ENCODE measurements at places on chromosomes 6 and 20. TPM values are rescaled to one million over a fixed set of nuclear protein-coding genes. Genes with fewer than 3 reads are reported as not detected.

Gene GDAP1L1
- total RNA-seq = 0.12 TPM

Gene HCRTR2
- total RNA-seq = not detected

Gene CGA
- not detected for total RNA-seq

DNA sequence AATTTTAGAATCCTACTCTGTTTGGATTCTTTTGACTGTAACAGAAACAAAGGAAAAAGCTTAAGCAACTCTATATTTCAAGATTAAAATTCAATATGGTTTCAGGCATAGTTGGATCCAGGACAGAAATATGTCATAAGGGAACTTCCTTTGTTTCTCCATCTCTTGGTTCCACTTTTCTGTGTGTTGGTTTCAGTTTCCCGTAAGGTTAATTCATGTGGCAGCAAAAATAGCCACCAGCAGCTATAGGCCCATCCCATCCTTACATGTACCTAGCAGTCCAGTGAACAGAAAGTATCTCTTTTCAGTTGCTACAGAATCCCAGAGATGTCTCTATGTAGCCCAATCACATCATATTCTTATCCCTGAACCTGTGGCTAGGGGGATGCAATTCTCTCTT is 8.8 kb upstream of the FAM8A1 start:
- DNase-seq = no peak
- H3K4me1 ChIP-seq = no peaks in the 10 kb centered on the region
- H3K27me3 ChIP-seq = no peaks in the 10 kb centered on the region
- no peak overlapping the region for H3K4me3 ChIP-seq

DNA sequence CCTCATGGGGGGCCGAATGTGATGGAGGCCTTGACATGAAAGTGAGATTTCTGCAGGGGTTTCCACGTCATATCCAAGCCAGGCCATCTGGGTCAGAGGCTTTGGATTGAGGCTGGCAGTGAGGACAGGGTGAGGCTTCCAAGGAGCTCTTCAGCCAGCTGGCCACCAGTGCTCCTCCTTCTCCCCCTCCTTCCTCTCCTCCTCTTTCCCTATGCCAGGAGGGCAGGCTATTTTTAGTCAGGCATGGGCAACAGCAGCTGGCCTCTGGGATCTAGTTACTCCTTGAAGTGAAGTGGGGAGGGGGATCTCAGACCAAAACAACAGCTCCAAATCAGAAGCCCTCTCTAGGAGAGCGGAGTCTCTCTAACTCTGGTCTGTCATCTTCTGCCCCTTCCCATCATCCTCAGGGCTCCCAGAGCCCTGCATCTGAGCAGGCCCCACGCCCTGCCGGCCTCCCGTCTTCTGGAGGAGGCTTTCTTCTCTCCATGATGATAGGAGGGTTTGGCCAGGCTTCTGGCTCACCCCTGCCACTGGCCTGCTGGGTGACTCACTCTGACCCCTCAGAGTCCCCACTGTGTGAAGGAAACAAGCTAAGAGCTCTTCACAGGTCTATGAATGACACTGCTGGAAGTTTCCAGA is 612 bp downstream of the TNNC2 start:
- no peak overlapping the region for H3K27ac ChIP-seq
- no peaks in the 10 kb centered on the region for H3K36me3 ChIP-seq
- no peaks in the 10 kb centered on the region for H3K4me1 ChIP-seq
- DNase-seq = no peak

DNA sequence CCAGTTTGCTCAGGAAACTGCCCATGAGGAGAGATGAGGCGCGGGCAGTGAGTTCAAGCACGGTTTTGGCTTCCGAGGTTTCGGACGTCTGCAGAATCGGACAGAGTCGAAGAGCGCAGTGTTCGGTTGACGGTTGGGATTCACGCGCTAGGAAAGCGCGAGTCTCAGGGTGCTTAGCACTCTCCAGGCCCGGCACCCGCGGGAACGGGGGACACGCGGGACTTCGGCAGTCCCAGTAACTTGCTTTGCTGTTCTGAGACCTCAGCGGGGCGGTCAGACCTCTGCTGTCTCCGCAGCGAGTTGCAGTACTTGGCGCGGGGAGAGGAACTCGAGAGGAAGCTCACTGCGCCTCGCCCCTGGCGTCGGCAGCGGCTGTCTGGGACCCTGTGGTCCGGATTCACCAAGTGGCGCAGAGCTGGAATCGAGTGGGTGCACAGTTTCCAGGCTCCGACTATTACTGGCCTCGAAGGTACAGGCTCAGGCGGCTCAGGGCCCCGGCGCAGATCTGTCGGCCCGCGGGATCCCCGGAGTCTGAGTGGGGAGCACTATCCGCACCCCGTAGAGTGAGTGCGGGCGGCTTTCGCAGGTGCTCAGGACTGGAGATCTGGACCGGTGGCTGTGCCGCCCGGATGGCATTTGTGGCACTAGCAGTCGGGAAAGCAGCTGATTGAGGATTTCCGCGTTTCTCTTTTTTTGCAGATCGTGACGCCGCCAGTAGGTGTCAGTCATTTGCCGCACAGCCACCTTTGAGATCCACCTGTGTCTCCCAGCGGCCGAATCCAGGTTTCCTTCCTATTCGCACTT is at the start of gene POM121L2:
Gene POM121L2, minus strand, starts transcription at position 128 of the 804 bp plus-strand sequence. Its CDS starts 103 bp downstream, at position 25.
- no peaks in the 10 kb centered on the region for H3K36me3 ChIP-seq
- no peak within 1 kb of the TSS for H3K27ac ChIP-seq
- H3K27me3 ChIP-seq = peaks cover 17% of the 10 kb centered on the region
- DNase-seq = peak; percentile 76
- H3K4me1 ChIP-seq = no peaks in the 10 kb centered on the region

DNA sequence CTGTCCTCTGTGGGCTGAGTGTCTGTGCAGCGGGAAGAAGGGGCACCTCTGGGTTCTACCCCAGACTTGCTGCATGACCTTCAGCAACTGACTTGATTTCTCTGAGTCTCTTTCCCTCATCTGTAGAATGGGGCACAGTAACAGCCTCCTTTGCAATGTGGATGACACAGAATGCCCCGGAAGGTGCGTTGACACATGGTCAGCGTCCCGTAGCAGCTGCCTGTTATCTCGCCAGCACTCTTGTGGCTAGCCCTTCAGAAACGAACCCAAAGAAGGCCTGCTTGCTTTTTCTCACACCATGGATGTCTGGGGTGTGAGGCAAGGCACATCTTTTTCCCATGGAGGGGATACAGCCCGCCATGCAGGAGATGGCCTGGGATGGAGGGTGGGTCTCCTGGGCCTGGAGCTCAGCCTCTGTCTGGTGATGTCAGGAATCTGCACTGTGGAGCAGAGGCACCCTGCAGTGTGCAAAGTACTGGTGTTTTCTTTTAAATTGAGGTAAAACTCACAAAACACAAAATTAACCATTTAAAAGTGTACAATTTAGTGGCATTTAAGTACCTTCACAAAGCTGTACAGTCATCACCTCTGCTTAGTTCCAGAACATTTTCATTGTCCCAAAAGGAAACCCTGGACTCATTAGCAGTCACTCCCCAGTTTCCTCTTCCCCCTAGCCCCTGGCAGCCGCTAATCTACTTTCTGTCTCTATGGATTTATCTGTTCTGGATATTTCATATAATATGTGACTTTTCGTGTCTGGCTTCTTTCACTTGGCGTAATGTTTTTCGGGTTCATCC is 59.8 kb upstream of the FAM83D start:
- no peaks in the 10 kb centered on the region for H3K36me3 ChIP-seq
- no peak for DNase-seq
- no peaks in the 10 kb centered on the region for H3K27me3 ChIP-seq
- no peak overlapping the region for H3K27ac ChIP-seq

All from pancreas (tissue), 10 donors.